ENCODE measurements at places on chromosomes 5 and 9.

DNA sequence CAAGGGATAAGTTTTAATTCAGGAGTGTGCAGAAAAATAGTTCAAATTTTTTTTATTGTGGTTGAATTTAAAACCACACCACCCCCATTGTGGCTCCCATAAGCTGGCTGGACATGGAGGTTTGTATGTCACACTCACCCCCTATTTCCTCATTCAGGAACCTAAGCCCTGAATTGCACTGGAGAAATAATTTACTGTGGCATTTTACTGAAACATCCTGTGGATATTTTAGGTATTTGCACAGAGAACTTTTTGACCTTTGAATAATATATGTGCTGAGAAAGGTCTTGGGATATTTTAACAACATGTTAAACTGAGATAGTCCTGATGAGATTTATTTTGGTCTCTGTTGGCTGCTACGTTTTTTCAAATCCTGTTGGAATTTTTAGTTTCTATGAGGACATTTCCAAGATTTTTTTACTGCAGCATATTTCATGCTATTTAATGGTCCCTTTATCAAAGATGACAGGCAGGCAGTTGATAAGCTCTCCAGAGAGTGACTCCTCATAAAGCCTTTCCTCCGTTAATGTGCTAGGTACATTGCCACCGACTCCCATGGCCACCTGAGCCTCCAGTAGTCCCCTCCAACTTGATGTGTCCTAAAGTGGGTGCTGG lies 51.2 kb upstream of the PALM2AKAP2 start:
- H3K27me3 ChIP-seq, result peaks cover 4% of the 10 kb centered on the region
- DNase-seq, result no peak
- no peaks in the 10 kb centered on the region for H3K36me3 ChIP-seq
- no peak overlapping the region for H3K4me3 ChIP-seq
- H3K4me1 ChIP-seq, result peaks cover 7% of the 10 kb centered on the region

- peaks cover 32% of the 10 kb centered on the region for H3K4me1 ChIP-seq
- peak overlapping the region; percentile 31 for H3K27ac ChIP-seq
- H3K27me3 ChIP-seq, result no peaks in the 10 kb centered on the region
- no peaks in the 10 kb centered on the region for H3K36me3 ChIP-seq
- DNase-seq, result peak; percentile 91
Observed at GRCh38 chr9:133144142-133144903, 19.4 kb downstream of the GBGT1 start.

DNA sequence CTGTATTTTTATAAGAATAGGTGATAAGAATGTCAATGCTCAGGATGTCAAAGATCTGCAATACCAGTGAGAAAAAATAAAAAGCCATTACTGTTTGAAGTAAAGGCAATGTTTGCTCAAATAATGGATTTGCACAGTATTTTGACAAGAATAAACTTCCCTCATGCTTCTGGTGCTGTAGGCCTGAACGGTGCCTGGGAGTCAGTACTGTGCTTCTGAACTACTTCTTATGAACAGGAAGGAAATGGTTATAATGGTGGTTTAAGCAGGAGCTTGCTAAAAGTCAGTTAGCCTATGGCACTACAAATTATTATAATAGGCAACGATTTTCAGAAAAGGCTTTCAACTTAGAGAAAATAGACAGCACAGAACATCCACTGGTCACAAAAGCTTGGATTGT lies 548.3 kb upstream of the CDH18 start:
- no peak for DNase-seq
- H3K36me3 ChIP-seq, result no peaks in the 10 kb centered on the region
- H3K4me1 ChIP-seq, result peaks cover 14% of the 10 kb centered on the region
- no peak overlapping the region for H3K27ac ChIP-seq
- H3K27me3 ChIP-seq, result no peaks in the 10 kb centered on the region
- no peak overlapping the region for H3K4me3 ChIP-seq

DNA sequence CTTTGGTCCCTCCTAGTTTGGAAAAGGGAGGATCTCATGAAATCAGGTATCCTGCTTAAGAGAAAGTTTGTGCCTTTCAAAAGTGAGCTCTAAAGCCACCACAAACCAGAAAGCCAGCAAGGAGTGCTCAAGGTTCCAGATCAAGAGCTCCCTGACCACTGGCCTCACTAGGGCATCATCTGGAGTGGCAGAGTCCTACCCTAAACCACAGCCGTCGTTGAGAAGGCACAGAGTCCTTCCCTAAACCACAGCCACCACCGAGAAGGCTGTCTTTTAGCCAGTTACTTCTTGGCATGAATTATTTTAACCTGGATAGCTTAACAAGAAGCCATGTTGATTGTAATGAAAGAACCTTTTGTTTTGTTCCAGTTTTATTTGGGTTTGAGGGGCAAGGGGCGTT lies 102.9 kb downstream of the FRMD3 start:
- no peak overlapping the region for H3K4me3 ChIP-seq
- H3K36me3 ChIP-seq, result no peaks in the 10 kb centered on the region
- DNase-seq, result no peak
- H3K27ac ChIP-seq, result no peak overlapping the region
- peaks cover 40% of the 10 kb centered on the region for H3K4me1 ChIP-seq
- no peaks in the 10 kb centered on the region for H3K27me3 ChIP-seq
